ENCODE measurements at places on chromosomes 2 and 18. TPM values are rescaled to one million over a fixed set of nuclear protein-coding genes. Genes with fewer than 3 reads are reported as not detected.
A peak's percentile ranks its signal among the peaks of the same experiment; 100 is the strongest.

The RAB6C gene
- not detected for total RNA-seq

The TCF7L1 gene
- 1.1 TPM for total RNA-seq

The GPC1 gene
- total RNA-seq, result 36.9 TPM

DNA sequence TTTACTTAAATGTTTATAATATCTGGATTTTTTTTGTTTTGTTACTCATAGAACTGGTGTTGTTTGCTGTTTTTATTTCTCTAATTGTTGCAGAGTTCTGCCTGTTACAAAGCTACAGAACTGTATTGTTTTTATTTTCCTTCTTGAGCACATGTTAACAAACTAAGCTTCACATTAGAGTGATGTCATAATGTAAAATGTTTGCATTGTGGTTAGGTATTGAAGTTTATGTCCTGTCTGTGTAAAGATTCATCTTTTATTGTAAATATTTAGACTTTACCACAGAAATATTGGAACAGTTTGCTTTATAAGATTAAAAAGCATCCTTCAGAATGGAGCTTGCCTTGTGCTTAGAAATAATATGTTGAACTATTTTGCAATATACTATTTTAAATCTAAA is 67.7 kb downstream of the CLIP4 start:
- H3K27ac ChIP-seq, result no peak overlapping the region
- no peak for DNase-seq
- H3K4me1 ChIP-seq, result peaks cover 6% of the 10 kb centered on the region
- no peaks in the 10 kb centered on the region for H3K27me3 ChIP-seq

DNA sequence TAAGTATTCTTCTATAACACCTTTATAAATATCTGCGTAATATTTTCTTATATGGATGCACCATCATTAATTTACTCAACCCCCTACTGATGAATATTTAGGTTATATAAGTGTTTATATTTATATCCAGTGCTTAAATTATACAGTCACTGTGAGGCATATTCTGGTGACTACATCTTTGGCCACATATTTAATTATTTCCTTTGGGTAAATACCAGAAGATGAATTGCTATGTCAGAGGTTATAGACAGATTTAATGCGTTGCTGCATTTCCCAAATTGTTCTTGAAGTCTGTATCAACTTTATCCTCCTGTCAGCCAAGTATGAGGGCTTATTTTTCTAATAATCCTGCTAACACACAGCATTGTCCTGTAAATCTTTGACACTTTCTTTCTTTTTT is 18.7 kb downstream of the DYSF start:
- H3K4me3 ChIP-seq, result no peak overlapping the region
- peaks cover 3% of the 10 kb centered on the region for H3K4me1 ChIP-seq
- no peak for DNase-seq
- H3K27me3 ChIP-seq, result no peaks in the 10 kb centered on the region

GRCh38 chr2:96146881-96147592 is 1.8 kb upstream of the DUSP2 start:
- H3K36me3 ChIP-seq, result peaks cover 4% of the 10 kb centered on the region
- H3K27ac ChIP-seq, result no peak overlapping the region
- DNase-seq, result peak; percentile 29
- no peak overlapping the region for H3K4me3 ChIP-seq
- H3K4me1 ChIP-seq, result peaks cover 17% of the 10 kb centered on the region

- no peaks in the 10 kb centered on the region for H3K27me3 ChIP-seq
- H3K27ac ChIP-seq, result no peak overlapping the region
- DNase-seq, result peak; percentile 60
- H3K4me3 ChIP-seq, result no peak overlapping the region
Observed at GRCh38 chr2:240989451-240990265, 8.8 kb upstream of the SNED1 start.

GRCh38 chr2:74457549-74458131 is 598 bp upstream of the WBP1 start:
- peaks cover 46% of the 10 kb centered on the region for H3K4me1 ChIP-seq
- H3K36me3 ChIP-seq, result peaks cover 63% of the 10 kb centered on the region
- peak overlapping the region; percentile 91 for H3K27ac ChIP-seq
- no peaks in the 10 kb centered on the region for H3K27me3 ChIP-seq
- DNase-seq, result peak; percentile 58

DNA sequence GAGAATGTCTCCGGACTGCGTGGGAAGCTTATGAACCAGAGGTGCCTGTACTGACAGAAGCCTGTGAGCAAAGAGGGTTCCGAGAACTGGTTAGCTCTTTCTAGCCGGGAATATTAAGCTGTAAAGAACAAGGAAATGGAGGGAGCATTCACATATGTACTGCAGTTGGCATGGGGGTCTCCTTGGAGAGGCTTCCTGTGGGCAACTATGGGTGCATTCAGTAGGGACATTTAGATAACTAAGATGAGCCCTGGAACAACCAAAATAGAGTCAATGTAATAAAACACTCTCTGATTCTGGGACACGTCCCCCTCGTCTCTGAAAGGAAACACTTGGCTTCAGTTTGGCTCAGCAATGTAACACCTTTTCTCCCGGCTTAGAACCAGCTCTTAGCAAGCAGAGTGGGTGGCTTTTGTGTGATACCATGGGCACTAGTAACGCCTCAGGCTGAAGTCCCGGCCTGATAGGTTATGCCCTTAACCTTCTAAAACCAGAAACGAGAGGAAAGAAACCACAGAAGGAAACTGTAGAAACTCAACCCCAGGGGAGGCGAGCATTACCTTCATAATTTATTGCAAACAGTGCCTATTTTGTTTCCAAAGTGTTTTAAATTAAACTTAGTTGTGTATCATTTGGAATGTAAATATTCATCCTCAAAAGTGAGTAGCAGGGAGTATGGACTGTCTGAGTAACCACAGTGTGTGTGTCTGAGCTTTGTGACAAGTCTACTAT is 48.8 kb upstream of the LPIN2 start:
- no peak for DNase-seq
- peaks cover 2% of the 10 kb centered on the region for H3K36me3 ChIP-seq
- H3K27ac ChIP-seq, result no peak overlapping the region
- no peak overlapping the region for H3K4me3 ChIP-seq
- peaks cover 6% of the 10 kb centered on the region for H3K4me1 ChIP-seq

- no peaks in the 10 kb centered on the region for H3K27me3 ChIP-seq
- H3K4me3 ChIP-seq, result no peak overlapping the region
- DNase-seq, result peak; percentile 66
- peaks cover 16% of the 10 kb centered on the region for H3K4me1 ChIP-seq
- H3K27ac ChIP-seq, result no peak overlapping the region
Observed at GRCh38 chr2:151049746-151050145, 211.9 kb downstream of the RBM43 start.

GRCh38 chr18:40338284-40338683 is 1616.8 kb upstream of the PIK3C3 start:
- no peak for DNase-seq
- no peaks in the 10 kb centered on the region for H3K27me3 ChIP-seq
- H3K27ac ChIP-seq, result no peak overlapping the region

DNA sequence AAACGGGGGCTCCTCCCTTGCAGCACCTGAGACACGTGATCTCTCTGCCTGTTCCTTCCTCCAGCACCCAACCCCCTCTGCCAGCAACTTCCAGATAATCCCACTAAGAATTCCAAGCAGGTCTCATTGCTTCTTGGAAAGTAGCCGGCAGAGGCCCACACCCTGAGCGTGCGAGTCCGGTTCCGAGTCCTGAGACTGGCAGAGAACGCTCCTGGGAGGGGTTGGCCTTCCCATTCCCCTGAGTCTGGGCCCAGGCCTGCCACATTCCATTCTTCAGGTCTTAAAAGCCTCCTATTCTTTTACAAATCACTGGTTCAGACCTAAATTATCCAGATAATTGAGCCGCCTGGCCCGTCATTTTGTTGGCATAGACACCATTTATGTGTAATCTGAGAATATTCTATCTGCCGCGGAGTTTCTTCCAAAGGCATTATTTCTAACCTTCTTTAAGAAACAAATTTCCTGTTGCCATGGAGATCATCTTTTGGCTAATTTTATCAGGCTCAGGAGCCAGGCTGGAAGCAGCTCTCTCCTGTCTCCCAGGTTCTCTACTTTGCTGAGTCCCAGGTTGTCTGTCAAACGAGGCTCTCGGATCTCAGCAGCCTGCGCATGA is 165.4 kb downstream of the MYCN start:
- no peak overlapping the region for H3K27ac ChIP-seq
- no peak for DNase-seq
- no peaks in the 10 kb centered on the region for H3K36me3 ChIP-seq
- no peaks in the 10 kb centered on the region for H3K27me3 ChIP-seq
- H3K4me3 ChIP-seq, result no peak overlapping the region

- peaks cover 6% of the 10 kb centered on the region for H3K4me1 ChIP-seq
- no peak overlapping the region for H3K4me3 ChIP-seq
- no peak overlapping the region for H3K27ac ChIP-seq
- no peaks in the 10 kb centered on the region for H3K36me3 ChIP-seq
- DNase-seq, result peak; percentile 81
Observed at GRCh38 chr2:232372231-232373208, 6.0 kb upstream of the ALPP start.

GRCh38 chr2:11499081-11499743 is 33.3 kb upstream of the E2F6 start:
- H3K4me1 ChIP-seq, result peaks cover 11% of the 10 kb centered on the region
- H3K4me3 ChIP-seq, result no peak overlapping the region
- no peaks in the 10 kb centered on the region for H3K27me3 ChIP-seq
- H3K27ac ChIP-seq, result no peak overlapping the region
- DNase-seq, result no peak

- H3K27me3 ChIP-seq, result no peaks in the 10 kb centered on the region
- H3K4me1 ChIP-seq, result no peaks in the 10 kb centered on the region
- no peak overlapping the region for H3K27ac ChIP-seq
- H3K36me3 ChIP-seq, result no peaks in the 10 kb centered on the region
- H3K4me3 ChIP-seq, result no peak overlapping the region
Observed at GRCh38 chr2:142742371-142743214, 134.9 kb upstream of the KYNU start.

- peak; percentile 65 for DNase-seq
- no peak overlapping the region for H3K27ac ChIP-seq
- no peaks in the 10 kb centered on the region for H3K27me3 ChIP-seq
- peaks cover 25% of the 10 kb centered on the region for H3K4me1 ChIP-seq
- peaks cover 54% of the 10 kb centered on the region for H3K36me3 ChIP-seq
Observed at GRCh38 chr2:230762317-230762896, 49.8 kb downstream of the CAB39 start.

DNA sequence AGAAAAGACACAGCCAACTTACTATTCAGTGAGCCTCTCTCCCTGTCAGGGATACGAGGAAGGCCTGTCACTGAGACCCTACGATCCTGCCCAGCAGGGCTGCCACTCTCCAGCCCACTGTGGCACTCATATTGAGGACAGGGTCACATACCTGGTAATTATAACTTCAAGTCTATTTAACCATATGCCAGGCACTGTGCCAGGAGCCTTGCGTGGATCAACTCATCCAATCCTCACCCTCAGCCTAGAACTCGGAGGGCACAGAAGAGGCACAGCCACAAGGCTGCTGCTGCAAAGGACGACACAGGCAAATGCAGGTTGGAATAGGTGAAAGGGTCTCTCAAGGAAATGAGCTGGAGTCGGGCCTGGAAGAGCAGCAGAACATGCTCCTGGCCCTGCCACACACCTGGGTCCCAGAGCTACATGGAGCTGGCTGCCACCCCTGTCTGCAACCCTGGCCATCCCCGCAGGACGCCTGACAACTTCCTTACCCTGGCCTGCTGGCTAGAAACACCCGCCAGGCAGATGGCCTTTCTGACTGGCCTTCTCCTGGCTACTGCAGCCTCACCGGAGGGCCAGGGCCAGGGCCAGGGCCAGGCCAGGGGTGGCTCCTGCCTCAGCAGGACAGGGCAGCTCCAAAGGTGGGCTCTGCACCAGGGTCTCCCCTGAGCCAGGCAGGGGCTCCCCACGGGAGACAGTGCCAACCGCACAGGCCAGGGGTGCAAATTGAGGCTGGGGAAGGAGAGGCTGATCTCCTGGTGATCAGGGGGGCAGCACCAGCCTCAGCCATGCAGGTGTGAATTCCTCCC is 32.1 kb upstream of the SLC66A3 start:
- H3K36me3 ChIP-seq, result no peaks in the 10 kb centered on the region
- peaks cover 16% of the 10 kb centered on the region for H3K27me3 ChIP-seq
- no peak overlapping the region for H3K27ac ChIP-seq
- H3K4me1 ChIP-seq, result no peaks in the 10 kb centered on the region

GRCh38 chr2:224283466-224283965 is 118.4 kb downstream of the FAM124B start:
- no peaks in the 10 kb centered on the region for H3K36me3 ChIP-seq
- H3K27me3 ChIP-seq, result peaks cover 17% of the 10 kb centered on the region

DNA sequence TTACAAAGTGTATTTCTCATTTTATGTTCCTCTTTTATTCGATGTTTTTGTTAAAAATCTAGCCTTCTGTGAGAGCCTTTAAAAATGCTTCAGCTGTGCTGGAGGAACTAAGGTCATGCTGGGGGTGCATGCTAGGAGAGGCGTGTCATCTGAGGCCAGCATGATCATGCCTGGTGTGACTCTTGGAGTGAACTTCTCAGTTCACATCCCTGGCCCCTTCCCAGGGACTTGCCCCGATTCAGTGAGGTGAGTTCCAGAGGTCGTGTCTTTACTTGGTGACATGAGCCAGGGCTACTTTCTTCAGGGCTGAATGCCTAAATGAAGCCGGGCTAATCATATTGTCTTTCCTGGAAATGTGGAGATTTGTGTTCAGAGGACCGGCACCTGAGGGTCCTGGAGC is 264.9 kb downstream of the MREG start:
- H3K4me3 ChIP-seq, result no peak overlapping the region
- no peak overlapping the region for H3K27ac ChIP-seq
- no peak for DNase-seq
- H3K4me1 ChIP-seq, result peaks cover 6% of the 10 kb centered on the region
- H3K36me3 ChIP-seq, result peaks cover 9% of the 10 kb centered on the region
- H3K27me3 ChIP-seq, result no peaks in the 10 kb centered on the region

GRCh38 chr2:74816540-74817303 is 17.2 kb upstream of the HK2 start:
- H3K27me3 ChIP-seq, result peaks cover 5% of the 10 kb centered on the region
- H3K27ac ChIP-seq, result no peak overlapping the region
- no peak for DNase-seq
- no peak overlapping the region for H3K4me3 ChIP-seq
- H3K4me1 ChIP-seq, result no peaks in the 10 kb centered on the region

GRCh38 chr18:69349912-69350597 is 50.6 kb upstream of the DOK6 start:
- H3K27me3 ChIP-seq, result peaks cover 38% of the 10 kb centered on the region
- H3K4me3 ChIP-seq, result no peak overlapping the region
- no peaks in the 10 kb centered on the region for H3K4me1 ChIP-seq
- DNase-seq, result peak; percentile 9
- H3K27ac ChIP-seq, result no peak overlapping the region
